ENCODE measurements at places on chromosomes 3 and 15. TPM values are rescaled to one million over a fixed set of nuclear protein-coding genes. Genes with fewer than 3 reads are reported as not detected.

GRCh38 chr15:66489179-66489791, 8.3 kb downstream of the SNAPC5 start:
- DNase-seq: no peak

DNA sequence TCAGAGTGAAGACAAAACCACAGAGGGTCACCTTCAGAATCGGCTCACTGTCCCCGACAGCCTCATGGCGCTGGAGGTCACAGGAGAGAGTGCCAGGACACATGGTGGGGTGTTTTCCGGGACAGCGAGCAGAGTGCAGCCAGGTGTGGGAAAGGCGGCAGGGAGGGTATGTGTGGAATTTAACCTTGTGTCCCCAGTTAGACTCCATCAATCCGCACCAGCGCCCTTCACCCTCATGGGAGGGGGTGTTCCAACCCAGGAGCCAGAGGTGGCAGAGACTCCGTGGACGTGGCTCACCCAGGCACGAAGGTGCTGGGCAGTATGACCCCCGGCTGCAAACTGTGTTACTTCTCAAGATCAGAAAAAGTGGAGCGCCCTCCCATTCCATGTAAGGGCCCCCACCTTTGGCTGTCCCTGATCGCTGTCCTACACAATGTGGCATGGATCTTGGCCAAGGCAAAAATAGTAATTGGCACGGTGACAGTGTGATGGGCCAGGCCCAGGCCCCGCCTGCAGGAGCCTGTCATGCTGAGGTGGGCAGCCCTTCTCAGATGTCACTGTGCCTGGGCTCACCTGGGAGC, 190.3 kb downstream of the XXYLT1 start:
- DNase-seq: no peak

DNA sequence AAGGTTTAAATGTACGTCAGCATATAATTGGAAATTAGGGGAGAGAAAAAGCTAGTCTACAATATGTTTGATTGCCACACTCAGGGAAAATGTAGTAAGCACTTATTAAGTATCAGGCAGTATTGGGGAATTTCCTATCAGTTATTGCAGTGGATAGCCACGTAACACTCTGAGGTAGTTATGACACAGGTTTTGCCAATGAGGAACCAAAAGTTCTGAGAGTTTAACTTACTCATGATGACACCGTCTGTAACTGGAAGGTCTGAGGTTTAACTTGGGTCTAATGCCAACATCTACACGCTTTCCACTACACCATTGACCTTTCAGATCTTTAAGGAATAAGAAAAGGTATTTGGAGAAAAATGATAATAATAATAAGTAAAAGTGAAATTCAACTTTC, 89.5 kb downstream of the ZMAT3 start:
- no peak for DNase-seq

- DNase-seq: no peak
Measured at GRCh38 chr15:67383899-67384298, 129.3 kb downstream of the IQCH start.

GRCh38 chr3:30355622-30356021, 250.8 kb upstream of the TGFBR2 start:
- no peak for DNase-seq

GRCh38 chr3:26196781-26197180, 406.9 kb downstream of the OXSM start:
- DNase-seq: no peak

DNA sequence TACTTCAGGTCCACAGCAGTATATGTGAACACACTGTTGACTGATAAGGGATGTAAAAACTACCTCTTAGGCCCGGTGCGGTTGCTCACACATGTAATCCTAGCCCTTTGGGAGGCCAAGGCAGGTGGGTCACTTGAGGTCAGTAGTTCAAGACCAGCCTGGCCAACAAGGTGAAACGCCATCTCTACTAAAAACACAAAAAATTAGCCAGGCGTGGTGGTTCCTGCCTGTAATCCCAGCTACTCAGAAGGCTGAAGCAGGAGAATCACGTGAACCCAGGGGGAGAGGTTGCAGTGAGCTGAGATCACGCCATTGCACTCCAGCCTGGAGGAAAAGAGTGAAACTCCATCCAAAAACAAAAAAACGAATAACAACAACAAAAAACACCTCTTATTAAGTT, 194.6 kb upstream of the KCNMB2 start:
- no peak for DNase-seq

GRCh38 chr15:72168131-72168807, 29.3 kb downstream of the GRAMD2A start:
- DNase-seq: peak; percentile 75

GRCh38 chr3:195735036-195735695, 14.4 kb downstream of the MUC20 start:
- no peak for DNase-seq

- no peak for DNase-seq
Measured at GRCh38 chr15:36571301-36571700, 8.1 kb upstream of the CDIN1 start.

DNA sequence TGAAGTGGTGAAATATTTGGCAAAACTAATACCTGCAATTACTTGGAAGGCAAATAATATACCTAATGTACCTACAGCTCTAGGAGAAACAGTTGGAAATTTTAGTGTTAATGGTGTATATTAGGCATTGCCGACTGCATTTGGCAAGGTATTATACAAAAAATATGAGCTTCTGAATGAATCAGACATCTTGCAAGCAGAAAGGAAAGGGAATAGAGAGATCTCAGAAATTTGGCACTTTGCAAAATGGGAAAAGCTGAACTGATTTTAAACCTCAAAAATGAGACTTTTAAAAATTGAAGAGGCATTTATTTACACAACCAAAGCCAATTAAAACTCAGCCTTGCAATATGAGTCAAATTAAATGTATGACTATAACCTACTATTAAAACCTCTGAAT, 40.2 kb upstream of the C15orf61 start:
- no peak for DNase-seq

Gene MIX23
- 48.9 TPM for total RNA-seq

Gene TP53BP1
- total RNA-seq: 25.8 TPM

Gene CHRFAM7A
- 0.73 TPM for total RNA-seq

Gene CGNL1
- not detected for total RNA-seq

Gene FAN1
- total RNA-seq: 14.8 TPM

Gene SCN11A
- total RNA-seq: 0.03 TPM
